DND-41 (cell line): ENCODE measurements at places on chromosomes 1 and 21.

- no peak for DNase-seq
These were observed 46.6 kb downstream of the DUSP10 start for GRCh38 chr1:221695301-221695700.

DNA sequence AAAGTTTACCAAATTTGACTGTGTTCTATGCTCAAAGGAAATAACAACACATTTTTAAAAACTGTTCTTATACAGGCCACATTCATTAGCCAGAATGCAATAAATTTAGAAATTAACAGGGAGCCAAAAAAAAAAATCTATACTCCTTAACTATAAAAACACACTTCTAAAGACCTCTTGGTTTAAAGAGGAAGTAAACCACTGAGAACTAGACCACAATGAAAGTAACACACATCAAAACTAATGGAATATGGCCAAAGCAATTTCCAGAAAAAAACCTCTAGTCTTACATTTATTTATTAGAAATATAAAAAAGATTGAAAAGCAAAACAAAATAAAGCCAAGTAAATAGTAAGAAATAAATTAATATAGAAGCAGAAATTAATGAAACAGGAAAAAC, 48.9 kb upstream of the GADD45A start:
- no peak for DNase-seq

GRCh38 chr1:72324451-72324850, 42.1 kb upstream of the NEGR1 start:
- no peak for DNase-seq

- no peak for DNase-seq
These were observed 109.8 kb downstream of the OMA1 start for GRCh38 chr1:58436615-58437297.

DNA sequence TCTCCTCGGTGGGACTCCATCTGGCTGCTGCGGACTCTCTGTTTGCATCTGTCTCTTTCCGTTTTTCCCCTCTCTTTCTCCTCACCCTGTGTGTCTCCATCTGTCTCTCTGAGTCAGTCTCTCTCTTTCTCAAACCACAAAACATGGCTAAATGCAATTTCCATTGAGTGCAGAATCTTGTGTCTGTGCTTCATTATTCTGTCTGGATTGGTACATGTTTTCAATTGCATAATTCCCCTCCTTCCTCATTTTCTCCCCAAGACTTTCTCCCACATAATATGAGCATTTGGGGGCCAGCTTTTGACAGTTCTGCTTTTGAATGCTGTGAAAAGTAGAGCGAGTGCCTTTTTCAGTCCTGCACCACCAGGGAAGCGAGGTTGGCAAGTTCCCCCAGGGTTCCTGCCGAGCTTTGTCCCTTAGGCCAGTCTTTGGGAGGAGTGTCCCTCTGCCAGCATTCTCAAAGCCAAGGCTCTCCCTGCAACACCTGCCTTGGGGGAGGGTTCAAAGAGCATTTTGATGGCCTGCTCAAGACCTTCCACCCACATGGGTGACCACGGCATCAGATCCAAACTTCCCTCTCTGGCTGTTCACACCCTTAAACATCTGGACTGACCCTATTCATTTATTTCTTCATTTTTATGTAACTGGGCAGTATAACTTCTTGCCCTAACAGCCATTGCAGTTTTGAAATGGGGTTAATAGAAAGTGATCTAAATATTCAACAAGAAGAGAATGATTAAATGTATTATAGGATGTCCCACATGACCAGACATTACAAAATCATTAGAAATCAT, 32.8 kb upstream of the SCMH1 start:
- no peak for DNase-seq

- peak; percentile 38 for DNase-seq
These were observed 169.9 kb downstream of the LRRC7 start for GRCh38 chr1:69737527-69738185.

DNA sequence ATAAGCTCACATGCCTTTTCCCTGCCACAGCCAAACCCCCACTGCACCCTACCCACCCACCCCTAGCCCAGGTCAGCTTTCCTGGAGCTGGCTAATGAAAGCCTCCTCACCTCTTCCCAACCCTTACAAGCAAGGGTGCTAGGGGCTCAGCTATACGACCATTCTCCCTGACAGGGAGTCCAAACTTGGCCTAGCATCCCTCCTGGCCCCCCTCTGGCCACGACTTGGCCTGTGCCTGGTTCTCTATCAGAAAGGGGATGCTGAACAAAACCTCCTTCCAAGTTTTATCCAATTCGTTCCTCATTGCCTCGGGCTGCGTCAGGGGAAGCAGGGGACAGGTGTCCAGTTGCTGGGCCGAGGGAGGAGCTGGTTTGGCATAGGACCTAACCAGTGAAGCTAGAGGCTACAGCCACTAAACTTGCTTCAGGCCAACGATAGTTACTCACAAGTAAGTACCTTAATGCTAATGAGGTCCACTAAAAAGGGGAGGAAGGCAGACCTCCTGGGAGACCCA, 8.6 kb downstream of the TMEM81 start:
- no peak for DNase-seq

- no peak for DNase-seq
These were observed 39.3 kb downstream of the MAGI3 start for GRCh38 chr1:113429461-113430153.

DNA sequence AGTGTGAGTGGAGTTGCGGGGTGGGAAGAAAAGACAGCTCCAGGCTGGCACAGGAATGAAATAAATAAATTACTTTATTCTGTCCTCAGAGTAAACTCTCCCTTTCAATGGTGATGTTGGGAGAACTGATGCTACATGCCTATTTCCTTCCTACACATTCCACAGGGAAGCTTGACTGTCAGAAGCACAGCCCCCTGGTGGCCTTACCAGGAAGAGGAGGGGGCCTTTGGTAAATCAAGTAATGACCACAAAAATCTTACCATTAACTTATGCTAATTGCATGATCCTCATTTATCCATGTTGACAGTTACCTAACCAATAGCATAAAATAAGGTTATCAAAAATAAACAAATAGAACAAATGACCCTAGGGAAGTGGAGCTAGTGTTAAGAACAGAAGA, 605.0 kb upstream of the PKN2 start:
- no peak for DNase-seq

GRCh38 chr21:32411350-32412161, 950 bp upstream of the EVA1C start:
- no peak for DNase-seq

- no peak for DNase-seq
These were observed 14.6 kb downstream of the RPS6KA1 start for GRCh38 chr1:26544126-26544525.

GRCh38 chr1:53455364-53455991, 3.7 kb upstream of the DMRTB1 start:
- DNase-seq, result no peak

- DNase-seq, result no peak
These were observed 36.5 kb downstream of the FHAD1 start for GRCh38 chr1:15283526-15283925.

DNA sequence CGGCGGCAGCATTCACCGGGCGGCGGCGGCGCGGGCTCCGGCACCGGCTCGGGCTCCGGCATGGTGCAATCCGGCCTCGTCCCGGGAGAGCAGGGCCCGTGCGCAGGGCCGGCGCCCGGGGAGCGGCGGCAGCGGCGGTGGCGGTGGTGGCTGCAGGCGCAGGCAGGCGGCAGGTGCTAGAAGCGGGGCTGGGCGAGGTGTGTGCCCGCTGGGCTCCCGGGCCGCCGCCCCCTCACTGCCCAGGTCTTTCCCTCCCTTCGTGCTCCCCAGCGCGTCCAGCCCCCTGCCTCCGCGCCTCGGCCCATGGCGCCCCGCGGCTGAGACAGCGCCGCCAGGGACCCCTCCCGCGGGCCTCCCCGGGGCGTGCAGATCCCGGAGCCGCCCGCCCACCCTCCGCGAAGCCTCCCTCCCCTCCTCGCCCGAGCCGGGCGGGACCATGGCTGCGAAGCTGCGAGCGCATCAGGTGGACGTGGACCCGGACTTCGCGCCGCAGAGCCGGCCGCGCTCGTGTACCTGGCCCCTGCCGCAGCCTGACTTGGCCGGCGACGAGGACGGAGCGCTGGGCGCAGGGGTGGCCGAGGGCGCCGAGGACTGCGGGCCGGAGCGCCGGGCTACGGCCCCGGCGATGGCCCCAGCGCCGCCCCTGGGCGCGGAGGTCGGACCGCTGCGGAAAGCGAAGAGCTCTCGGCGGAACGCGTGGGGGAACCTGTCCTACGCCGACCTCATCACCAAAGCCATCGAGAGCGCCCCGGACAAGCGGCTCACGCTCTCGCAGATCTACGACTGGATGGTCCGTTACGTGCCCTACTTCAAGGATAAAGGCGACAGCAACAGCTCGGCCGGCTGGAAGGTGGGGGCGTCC, 492 bp downstream of the FOXO6 start:
- no peak for DNase-seq

- DNase-seq, result no peak
These were observed 102.1 kb downstream of the JAK1 start for GRCh38 chr1:64864018-64864940.

- DNase-seq, result no peak
These were observed 16.9 kb downstream of the STUM start for GRCh38 chr1:226565476-226565875.

DNA sequence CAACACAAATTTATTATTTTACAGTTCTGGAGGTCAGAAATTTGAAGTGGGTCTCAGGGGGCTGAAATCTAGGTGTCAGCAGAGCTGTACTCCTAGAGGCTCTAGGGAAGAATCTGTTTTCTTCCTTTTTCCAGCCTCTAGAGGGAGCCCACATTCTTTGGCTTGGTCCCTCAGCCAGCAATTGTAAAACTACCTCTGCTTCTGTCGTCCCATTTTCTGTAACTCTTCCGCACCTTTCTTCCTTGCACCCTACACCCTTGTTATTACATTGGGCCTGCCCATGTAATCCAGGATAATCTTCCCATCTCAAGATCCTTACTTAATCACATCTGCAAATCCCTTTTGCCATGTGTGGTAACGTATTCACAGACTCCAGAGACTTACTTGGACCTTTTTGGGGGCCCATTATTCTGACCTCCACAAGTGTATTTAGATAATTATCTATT, 24.8 kb upstream of the THEM4 start:
- peak; percentile 52 for DNase-seq

DNA sequence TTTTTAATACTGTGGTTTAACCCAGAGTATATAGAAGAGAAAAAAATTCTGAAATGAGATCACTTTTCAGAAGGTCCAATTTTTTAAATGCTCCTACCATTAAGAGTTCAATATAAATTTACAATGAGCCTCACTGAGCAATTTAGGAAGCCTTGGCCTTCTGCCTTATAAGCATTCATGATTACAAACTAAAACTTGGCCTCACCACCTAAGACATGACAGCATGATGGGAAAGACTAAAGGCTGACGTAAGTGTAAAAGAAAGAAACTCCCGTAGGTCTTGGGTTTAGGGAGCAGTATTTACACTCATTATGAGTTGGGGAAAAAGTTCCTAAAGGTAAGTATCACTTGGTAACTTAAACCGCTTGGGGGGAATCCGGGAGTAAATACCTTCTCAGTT, 70.7 kb upstream of the ESRRG start:
- DNase-seq, result no peak

DNA sequence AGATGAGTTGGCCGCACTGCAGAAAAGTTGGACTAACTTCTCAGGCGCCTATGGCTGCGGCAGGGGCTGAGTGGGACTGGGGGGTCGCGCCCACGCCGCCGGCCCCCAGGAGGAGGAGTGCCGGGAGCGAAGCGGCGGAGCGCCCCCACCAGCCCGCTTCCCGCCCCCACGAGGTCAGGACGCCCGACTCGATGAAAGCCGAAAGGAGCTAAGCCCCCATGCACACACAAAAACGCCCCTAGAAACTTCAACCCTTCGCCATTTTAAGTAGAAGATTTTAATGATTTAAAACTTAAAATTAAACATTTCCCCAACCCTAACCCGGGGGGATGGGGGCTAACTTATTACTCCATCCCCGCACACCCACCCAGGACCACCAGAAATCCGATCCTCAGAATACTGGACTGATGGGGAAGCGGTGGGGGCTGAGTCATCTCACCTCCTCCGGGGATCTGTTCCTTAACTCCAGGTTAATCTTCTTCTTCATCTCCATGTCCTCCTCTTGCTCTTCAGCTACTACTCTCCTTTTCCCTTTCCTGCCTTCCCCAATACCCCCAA, 539 bp downstream of the ANP32E start:
- peak; percentile 53 for DNase-seq

DNA sequence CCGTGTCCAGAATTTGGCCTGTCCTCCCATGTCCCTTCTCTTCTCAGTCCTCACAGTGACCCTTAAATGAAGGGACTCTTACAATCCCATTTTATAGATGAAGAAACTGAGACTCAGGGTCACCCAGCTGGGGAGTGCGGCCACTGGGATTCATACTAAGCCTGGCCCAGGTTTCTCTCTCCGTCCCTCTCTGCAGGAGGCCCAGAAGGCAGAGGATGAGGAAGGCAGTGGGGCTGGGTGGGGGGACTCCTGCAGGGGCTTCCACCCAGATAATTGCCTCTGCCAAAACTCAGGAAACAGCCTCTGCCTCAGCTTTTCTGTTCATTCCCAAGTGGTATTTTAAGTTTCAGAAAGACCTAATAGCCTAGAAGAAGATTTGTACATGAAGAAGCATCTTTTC, 299.8 kb downstream of the MATN1 start:
- DNase-seq, result no peak

DNA sequence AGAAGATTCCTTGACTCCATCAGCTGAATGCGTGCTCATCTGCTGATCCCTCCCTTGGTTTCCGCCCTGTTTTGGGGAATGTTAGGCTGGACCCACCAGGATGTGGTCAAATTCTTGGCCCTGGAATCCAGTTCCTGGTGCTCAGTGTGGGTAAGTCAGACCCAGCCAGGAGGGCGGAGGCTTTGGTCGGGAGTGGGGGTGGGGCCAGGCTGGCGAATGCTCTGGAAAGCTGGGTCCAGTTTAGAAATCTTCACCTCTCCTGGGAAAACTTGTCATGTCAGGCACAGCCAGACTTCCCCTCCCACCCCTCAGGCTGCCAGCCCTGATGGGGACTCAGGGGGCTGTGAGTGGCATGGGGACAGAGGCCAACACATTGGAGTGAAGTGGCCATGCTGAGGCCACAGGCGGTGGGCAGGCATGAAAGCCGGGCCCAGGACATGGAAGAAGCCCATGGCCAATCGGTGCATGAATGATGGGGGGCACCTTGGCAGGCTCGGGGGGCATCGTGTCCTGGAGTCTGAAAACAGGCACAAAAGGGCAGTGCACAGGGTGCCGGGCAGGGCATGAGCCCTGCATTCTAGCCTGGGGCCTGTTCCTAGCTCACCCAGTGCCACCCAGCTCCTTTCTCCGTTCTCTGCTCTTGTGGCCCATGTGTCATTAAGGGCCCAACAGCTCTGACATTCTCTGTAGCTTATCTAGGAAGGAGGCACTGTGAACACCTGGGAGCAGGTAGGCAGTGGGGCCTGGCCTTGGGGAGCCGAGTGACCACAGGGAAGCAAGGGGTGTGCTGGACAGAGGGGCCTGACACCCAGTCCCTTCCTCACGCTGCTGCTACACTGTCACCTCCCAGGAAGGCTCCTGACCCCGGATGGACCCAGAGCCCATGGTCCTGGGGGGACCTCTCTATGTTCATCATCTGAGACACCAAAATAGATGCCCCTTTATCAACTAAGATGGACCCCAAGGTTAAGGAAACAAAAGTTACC, 14.6 kb upstream of the PADI1 start:
- DNase-seq, result no peak
